NCI-H524 (cell line): ENCODE measurements at places on chromosomes 2 and 18.

- DNase-seq: no peak
Observed at GRCh38 chr18:6362559-6363129, 52.1 kb downstream of the L3MBTL4 start.

DNA sequence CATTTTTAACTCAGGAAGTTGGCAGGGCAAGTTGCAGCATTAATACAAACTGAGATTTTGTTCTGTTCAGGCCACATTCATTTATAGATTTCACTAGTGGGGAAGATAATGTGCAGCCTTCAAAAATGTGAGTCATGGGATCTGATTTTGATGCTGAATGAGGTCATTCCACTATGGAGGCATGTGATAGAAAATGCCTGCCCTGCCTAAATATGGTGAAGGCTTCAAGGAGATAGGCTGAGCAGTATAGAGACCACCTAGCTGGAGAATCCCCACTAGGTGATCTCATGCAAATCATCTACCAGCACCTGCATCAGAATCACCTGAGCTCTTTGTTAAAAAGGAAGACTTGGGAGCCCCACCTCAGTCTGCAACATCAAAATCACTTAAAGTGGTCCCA is 43.7 kb downstream of the PAX3 start:
- DNase-seq: no peak

DNA sequence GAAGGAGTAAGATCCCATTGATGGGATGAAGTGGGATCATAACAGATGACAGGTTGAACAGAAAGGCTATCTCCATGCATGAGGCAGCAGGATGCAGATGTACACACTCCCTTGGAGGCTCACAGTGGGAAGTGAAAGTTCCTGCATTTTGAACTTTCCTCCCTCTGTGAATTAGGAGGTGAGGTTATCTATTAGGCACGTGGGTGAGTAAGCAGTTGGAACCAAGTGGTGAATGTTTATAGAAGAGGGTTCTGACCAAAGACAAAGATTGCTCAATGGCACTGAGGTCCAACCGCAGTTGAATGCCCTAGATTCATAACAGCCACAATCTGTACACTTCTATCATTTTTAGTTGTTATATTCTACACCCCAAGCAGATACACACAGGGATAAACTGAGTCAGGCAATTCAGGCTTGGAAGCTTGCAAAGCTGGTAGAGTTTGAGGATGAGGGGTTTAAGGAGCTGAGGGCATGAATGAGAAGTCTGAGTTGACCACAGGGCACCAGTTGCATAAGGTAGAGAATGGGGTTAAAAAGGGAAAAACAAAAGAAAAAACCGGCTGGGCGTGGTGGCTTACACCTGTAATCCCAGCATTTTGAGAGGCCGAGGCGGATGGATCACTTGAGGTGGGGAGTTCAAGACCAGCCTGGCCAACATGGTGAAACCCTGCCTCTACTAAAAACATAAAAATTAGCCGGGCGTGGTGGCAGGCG is 7.1 kb upstream of the KCMF1 start:
- DNase-seq: no peak

GRCh38 chr2:190812506-190813294 is 67.9 kb upstream of the GLS start:
- DNase-seq: no peak

GRCh38 chr2:228949831-228950230 is 321.3 kb downstream of the PID1 start:
- DNase-seq: no peak

- DNase-seq: peak; percentile 27
Observed at GRCh38 chr18:7452331-7452730, 114.8 kb upstream of the PTPRM start.

GRCh38 chr18:79422022-79422782 is 26.5 kb downstream of the NFATC1 start:
- DNase-seq: no peak

DNA sequence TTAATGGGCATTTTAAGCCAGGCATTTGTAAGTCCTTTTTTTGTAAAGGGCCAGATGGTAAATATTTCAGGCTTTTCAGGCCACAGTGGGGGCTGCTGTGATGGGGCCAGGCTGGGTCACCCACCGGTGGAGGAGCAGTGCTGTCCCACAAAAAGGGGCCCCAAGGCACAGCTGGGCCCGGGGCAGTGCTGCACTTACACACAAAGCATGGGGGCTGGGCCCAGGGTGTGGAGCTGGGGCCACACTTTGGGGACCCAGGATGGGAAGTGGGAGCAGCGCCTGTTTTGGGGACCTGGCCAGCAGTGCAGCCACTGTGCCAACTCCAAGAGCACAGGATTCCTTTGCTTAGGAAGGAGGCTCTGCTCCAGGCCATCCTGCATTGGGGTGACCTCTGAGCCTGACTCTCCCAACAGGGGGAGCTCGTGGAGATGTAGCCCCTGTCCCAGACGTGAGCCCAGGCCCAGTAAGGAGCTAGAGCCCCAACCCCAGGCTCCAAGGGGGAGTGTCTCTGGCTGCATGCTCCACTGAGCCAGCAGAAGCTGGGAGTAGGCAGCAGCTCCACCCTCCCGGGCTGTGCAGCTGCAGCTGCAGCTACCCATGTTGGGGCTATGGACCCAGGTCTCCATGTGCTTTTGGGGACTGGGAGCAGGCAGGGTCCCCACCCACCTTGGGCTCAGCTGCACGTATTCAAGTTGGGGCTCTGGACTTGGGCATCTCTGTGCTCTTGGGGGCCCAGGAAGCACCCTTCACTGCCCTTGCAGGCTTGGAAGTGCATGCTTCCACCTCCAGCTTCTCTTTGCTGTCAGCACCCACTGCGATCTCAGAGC is 1036.5 kb upstream of the CNTNAP5 start:
- no peak for DNase-seq

DNA sequence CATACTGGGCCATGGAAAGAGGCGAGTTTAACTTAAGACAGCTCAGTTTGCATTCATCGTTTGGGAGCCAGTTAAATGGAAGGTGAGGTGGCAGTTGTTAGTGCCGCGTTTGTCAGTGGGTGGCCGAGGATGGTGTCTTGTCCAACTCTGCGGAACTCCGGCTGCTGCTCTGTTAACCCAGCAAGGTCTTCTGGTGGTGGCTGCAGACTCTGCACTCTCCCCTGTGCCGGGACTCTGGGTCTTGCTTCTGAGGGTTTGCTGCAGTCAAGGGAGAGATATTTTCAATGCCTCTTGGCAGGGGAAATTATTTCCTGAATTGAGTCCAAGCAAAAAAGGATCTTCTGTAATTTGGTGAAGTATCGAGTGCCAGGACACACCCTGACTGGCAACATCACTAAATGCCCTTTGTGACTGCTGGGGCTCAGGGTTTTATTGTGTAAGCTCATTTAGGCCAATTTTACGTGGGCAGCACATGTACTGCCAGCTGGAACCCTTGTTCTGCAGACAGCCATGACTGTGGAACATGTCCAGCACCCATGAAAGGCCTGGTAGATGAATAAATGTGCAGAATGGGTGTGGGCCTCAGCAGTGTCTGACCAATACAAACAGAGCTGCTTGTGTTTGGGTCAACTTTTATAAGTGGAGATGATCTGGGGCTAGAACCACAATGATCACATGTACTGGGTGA is 58.1 kb downstream of the IL1R2 start:
- no peak for DNase-seq

DNA sequence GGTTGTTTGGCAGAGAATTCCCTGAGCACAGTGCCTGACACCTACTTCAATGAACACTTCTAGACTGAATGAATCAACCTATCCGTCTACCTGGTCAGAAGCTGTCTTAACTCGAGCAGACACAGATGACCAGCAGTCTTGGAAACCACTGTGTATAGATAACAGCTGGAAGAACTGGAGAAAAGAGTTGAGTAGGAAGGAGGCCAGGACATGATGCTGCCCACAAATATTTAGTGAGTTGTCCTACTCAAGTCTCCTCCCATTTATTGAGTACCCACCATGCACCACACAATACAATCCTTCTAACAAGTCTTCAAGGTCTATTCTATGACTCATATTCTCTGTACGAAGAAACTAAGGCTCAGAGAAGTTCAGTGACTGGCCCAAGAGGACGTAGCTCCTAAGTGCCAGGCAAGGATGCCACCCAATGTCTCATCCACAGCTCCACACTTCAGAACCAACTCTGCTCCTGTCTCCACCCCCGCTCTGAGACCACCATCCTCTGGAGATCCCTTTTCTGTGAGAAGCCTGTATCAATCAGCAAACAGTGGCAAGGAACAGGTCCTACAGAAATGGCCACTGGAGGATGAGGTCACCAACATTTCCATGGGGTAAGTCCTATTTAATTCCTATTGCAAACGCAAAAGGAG is 62.2 kb downstream of the GALNT14 start:
- no peak for DNase-seq

- no peak for DNase-seq
Observed at GRCh38 chr2:160700021-160700814, 206.6 kb upstream of the RBMS1 start.

DNA sequence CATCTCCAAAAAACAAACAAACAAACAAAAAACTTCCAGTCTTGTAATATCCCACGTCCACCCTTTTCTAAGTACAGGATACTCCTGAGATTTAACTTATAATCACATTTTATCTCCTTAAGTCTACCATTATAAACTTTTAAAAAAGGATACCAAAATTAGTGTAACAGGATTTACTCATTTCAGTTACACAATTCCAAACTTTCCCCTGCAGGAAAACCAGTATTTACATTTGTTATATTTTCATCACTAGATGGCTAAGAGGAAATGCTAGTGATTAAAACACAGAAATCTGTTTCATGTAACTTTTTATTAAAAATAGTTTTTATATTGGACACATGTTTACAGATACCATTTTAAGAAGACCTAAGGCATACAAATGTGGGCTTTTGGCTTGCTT is 27.5 kb downstream of the CFAP36 start:
- no peak for DNase-seq

- DNase-seq: peak; percentile 50
Observed at GRCh38 chr2:172085460-172086159, at the start of gene DLX1. TSS of gene DLX1 (plus strand) at chr2:172085507. CDS start at chr2:172085678, 171 bp downstream.

DNA sequence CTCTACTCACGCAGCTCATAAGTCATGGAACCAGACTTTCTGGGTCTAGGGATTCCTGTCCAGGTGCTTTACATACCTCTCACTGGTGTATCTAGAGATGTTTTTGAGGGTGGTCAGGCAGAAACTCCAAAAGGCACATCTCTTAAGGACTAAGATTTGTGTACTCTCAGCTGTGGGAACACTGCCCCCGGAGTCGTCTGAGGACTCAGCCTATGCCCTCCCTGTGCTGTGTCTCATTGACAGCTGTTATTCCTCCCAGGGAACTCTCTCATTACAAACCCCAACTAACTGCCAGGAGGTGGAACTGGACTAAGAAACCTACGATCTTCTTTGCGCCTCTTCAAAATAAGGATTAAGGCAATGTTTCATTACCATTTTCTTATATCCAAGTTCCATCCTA is 293.9 kb upstream of the DLGAP1 start:
- DNase-seq: peak; percentile 39

DNA sequence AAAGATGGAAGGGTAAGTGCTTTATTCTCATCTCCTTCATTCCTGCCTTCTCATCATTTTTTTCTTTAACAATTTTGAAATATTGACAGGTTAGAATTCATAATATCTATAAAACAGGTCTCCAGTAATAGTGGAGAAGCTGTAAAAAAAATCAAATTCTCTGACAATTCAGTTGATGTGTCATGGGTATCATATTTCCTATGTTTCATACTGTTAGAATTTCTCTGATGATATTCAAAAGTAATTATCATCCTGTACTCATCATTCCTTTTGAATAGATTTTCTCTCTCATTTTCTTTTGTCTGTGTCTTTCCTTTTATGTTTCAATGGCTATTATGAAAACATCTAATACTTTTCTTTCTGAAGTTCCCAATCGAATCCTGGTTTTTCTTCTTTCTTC is 97.7 kb downstream of the CPS1 start:
- DNase-seq: no peak

DNA sequence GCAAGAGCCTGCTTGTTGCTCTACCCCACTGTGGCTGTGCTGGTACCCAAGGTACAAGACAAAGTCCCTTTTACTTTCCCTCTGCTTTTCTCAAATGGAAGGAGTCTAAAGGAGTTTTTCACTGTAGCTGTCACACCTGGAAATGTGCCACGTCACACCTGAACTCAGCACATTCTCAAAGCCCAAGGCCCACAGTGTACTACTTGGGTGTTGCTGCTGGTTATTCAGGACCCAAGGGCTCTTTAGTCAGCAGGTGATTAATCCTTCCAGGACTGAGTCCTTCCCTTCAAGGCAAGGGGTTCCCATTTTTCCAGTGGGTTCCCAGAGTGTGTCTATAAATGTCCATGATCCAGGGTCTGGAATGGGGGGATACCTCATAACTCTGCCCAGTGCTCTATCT is 63.2 kb upstream of the STK39 start:
- DNase-seq: no peak

- DNase-seq: no peak
Observed at GRCh38 chr2:46097714-46098480, 199.3 kb upstream of the EPAS1 start.

DNA sequence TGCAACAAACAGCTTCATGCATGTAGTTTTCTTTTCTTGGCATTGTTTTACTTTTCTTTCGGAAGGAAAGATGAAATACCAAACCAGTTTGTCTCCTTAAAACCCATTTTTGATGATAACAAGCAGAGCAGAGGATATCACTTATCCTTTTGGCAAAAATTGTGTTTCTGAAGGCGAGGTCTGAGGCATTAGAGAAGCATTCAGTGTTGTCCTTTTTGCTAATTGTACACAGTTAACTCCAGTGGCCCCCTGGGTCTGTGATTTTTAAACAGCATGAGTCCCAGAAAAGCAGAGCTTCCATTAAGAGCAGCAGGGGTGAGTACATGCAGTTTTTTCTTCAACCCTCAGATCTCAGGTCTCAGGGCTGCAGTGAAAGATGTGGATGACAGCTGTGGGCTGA is 41.3 kb downstream of the TTC39C start:
- DNase-seq: peak; percentile 85

DNA sequence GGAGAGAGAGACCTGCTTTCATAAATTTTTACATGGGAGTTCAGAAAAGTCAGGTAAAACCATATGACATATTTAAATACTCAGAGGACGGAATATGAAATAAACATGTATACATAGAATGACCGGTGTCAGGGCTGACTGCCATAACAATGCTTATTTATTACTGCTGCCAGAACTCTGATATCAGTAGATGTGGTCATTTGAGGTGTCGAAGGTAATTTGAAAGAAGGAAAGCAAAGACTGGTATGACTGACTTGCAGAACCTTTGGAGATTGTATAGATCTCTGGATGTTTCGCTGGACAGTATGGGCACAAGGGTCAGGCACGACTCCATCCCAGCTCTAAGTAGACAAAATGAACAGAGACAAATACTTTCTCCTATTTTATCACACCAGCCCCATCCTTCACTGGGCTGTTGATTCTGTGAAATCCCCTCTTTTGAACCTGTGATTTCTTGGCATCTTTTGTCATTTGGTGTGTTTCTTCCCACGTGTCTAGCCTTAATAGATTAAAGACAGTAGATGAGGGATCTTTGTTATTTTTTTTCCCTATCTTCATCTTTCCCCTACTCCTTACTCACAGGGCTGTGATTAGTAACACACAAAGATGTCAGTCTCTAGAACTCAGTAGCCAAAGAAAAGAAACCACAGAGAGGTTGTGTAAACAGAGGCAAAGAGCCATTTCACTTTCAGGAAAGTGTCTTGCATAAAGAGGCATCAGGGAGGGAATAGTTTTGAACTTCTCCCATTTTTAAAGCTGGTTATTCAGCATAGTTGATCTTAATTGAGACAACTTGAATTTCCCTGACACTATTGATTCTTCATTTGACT is 61.6 kb downstream of the ICOS start:
- DNase-seq: no peak
